Stimulated activated CD8-positive, alpha-beta memory T cell treated with anti-CD3 and anti-CD28 coated beads, Interleukin-2, amount 100 ng/mL, for 1 hour (primary cell): ENCODE measurements at places on chromosomes 5 and 9.

GRCh38 chr9:29773676-29774075 lies 2200.4 kb upstream of the C9orf72 start:
- DNase-seq, result no peak

- DNase-seq, result no peak
Observed at GRCh38 chr9:95505717-95506427, 10.9 kb downstream of the PTCH1 start.

DNA sequence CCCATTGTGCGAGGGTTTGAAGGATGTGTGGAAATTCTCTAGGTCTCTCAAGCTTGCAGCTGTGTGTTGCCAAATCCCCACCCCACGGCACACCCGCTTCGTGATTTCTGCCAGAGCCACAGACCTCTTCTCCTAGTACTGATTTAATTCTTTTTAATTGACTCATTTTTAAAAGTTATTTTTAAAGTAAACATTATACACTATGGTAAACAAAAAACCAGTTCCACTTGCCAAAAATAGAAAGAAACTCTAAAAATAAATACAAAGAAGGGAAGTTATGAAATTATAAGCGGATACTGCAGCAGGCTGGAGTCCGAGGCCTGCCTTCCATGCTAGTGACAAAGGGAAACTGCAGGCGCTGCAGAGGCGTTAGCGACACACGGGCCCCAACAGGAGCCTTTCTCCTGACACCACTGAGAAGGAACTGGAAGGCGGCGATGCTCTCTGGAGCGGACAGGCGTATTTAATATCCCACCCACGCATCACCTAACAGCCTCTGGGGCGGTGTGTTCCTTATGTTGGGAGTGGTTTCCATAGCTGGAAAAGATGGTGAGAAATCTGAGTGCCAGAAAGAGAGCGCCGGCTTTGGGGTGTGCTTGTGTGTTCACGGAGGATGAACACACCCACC lies 122.5 kb downstream of the COL23A1 start:
- no peak for DNase-seq

GRCh38 chr5:117947836-117948235 lies 1040.5 kb downstream of the DTWD2 start:
- DNase-seq, result no peak

DNA sequence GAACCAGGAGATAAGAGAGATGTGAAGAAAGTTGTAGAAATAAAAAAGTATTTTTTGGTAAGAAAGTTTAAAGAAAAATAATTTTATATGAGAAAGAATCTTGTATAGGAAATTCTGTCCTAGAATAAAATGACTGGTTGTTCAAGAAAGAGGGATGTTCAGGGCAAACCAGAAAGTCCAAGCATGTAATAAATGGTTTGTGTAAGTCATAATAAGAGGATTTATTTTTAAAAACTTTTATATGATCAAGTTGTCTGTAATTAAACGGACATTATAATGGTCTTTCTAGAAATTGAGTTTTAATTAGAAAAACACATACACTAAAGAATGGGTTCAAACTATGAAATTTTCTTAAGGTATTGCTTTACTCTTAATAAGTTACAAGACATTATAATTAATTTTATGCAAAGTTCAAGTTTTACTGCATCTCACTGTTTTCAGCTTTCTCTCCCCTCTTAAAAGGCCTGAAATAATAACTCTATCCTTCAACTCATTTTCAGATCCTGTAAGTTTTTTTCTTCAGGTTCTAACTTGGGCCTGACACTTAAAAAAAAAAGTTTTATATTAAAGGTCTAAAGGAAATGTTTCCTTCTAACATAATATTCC lies 56.1 kb upstream of the ZNF300 start:
- no peak for DNase-seq

- no peak for DNase-seq
Observed at GRCh38 chr9:114602620-114603019, 8.5 kb upstream of the TMEM268 start.

DNA sequence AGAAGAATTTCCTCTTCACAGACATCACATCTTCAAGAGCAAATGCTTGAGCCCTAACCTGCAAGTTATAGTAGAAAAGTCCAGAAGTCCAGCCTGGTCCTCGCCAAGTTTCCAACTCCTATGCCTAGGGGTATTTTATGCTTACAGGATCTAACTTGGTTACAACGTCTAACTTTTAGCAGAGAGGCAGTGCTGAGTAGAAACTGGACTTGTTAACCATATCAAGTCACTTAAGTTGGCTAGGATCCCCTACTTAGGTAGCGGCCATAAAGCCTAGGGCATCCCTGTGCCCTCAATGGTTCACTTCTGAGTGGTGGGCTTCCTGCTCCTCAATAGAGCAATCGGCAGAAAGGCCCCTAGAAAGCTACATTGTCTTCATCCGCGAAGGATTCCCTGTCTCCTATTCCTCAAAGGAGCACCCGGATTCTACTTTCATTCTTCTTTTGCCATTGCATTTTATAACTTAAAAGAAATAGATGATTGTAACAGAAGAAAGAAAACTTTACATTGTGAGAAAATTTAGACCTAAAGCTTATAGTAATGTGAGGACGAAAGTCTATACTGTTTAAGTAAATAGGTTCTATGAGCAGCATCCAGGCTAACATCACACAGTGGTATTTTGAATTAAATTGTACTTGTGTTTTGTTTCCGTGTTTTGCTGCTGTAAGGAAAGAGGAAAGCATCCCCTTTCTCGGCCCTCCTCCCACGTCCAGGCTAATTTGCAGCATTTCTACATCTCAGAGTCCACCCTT lies 1.3 kb upstream of the MTAP start:
- DNase-seq, result no peak

- no peak for DNase-seq
Observed at GRCh38 chr5:151239237-151239861, 13.6 kb upstream of the GM2A start.

GRCh38 chr9:75422944-75423522 lies 334.7 kb downstream of the OSTF1 start:
- DNase-seq, result no peak

GRCh38 chr9:135087899-135088347 lies 455 bp downstream of the OLFM1 start:
- DNase-seq, result no peak

DNA sequence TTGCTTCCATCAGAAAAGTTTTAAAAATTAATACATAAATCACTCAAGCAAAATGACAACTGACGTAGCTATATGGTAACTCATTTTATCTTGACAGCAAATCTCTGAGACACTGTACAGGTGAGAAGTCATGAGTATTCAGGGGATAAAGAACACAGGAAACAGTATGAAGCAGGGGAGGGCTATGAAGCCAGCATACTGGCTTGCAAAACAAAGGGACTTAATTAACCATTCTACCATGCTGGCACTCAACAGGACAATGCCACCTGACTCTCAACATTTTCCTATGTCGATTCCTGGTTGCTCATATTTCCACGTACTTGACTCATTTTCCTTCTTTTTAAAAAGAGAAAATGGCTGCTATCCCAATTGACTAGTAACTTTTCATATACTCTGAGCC lies 151.4 kb upstream of the RETREG1 start:
- DNase-seq, result no peak

GRCh38 chr9:748861-749497 lies 92.5 kb upstream of the DMRT1 start:
- no peak for DNase-seq

DNA sequence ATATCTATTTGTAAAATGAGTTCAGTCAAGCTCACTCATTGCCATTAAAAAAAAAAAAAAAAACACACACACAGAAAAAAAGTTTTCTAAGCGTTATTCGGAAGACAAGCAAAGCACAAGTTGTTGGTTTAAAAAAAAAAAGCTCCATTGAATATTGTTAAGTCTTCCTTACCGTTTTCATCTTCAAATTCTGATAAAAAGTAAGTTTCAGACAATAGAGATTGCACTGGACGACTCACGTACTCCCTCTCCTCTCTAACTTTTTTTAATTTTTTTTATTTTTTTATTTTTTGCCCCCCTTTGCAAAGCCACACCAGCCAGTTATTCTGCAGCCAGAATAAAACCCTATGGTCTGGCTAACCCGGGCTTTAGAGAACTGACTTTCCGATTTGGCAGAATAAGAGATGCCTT lies 544 bp downstream of the ADAMTS6 start:
- no peak for DNase-seq
